Right ventricle myocardium superior (tissue), 1 donor: ENCODE measurements at places on chromosomes 3 and 15.

DNA sequence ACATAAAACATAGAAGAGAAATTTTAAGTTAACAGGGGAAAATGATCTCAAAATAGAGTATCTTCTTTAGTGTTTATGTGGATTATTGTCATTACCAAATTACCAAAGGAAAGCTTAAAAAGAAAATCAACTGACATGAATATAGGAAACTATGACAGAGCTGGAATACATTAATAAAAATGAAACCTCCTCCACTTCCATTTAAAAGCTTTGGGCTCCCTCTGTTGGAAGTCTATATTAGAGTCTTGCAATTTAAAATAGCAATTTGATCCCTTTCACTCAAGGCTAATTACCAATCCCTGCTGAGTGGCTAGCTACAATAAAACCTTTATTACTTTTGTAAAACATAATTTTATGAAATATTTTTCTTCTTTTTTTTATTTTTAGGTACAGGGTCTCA, 61.4 kb upstream of the IMPG2 start:
- DNase-seq: no peak

DNA sequence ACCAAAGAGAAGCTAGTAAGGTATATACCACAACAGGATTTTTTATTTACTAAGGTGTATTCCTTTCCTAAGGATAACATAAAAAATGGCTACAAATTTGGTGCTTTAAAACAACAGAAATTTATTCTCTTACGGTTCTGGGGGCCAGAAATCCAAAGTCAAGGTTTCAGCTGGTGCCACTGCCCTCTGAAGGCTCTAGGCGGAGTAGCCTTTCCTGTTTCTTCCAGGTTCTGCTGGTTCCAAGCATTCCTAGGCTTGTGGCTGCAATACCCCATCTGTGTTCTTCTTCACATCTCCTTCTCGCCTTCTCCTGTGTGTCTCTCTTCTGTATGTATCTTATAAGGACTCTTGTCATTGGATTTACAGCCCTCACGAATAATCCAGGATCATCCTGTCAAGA, 549.9 kb downstream of the GRM7 start:
- DNase-seq: no peak

DNA sequence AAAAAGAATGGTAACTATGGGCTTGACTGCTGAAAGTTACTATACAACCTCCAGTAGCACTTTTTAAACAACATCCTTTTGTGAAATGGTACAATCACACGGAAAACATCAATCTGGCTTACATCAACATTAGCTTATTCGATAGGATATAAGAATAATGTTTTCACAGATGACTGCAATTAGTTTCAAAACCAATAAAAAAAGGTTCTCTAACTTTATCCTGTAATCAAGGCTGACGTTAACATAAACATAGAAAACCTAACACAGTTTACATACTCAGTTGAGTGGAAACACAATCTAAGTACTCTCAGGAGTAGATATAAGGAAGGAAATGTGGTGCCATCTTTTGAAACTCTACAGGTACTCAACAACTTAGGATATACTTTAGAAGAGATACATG, 102.2 kb downstream of the DLG1 start:
- no peak for DNase-seq

DNA sequence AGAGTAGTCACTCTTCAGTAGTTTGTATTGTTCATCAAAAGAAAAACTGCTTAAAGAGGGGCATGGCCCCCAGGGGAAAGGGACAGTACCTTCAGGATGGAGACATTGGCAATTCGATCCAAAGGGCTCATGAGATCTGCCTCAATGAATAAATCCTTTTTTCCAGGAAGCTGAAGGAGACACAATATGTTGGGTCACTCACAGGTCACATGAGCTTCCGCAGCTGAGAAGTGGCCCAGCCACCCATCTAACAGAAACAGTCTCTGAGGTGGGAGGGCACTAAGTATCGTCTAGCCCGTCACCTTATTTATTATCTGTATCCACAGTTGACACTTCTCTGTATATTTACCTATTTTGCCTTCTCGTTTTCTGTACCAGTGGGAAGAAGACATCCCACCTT, 4.7 kb downstream of the VPS33B start:
- DNase-seq: no peak

GRCh38 chr15:27894645-27895044, 204.5 kb downstream of the OCA2 start:
- no peak for DNase-seq

- no peak for DNase-seq
These were observed 218.3 kb upstream of the SOX2 start for GRCh38 chr3:181493423-181493822.

DNA sequence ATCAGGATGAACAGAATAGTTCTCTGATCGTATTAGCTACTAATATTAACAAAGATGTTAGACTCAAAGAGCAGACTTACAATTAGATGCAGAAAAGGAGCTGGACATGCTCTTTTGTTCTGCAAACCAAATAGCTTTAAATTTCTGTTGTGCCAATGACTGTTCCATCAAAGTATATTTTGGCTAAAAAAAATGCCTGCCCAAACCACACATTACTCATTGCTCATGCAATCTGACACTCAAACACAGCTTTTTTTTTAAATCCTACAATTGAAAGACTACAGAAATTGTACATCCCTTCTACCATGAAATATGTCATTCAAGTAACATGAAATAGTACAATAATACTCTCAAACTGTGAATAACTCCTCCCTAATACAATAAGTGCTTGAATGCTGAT, 48.6 kb downstream of the SHOX2 start:
- DNase-seq: no peak

- DNase-seq: no peak
These were observed 246.8 kb upstream of the STT3B start for GRCh38 chr3:31285833-31286486.

DNA sequence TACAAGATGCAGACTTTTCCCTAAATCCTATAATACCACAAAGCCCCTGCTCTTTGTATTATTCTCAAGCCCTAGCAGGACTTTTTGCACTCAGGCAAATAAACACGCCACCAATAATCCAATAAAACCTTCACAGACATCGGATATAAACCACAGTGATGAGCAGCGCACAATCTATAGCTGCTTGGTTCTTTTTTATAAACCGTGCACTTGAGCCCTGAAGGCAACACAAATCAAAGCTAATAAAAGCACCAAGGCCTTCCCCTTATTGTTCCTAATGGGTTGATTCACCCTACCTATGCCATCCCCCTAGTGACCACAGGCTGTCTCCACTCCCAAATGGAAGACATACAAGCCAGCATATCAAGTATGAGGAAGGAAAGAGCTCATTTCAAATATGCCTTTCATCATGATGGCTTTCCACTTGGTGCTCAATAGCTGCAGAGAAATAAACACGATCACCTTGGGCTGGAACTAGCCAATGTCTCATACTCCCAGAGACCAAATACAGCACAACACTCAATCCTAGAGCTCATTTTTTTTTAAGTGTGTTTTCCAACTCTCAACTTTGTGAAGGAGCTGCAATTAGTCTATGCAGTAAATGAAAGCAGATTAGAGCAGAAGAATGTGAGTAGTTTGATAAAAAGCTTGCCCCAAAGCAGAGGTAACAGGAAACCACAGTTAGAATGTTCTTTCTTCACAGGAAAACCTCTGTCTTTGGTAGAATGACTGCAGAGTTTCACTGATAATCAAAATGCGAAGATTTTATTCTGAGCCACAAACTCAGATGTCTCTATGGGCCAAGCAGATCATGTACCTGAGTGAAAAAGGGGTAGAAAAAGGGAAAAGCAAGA, 573.9 kb downstream of the AGBL1 start:
- no peak for DNase-seq

- DNase-seq: peak; percentile 50
These were observed 155.9 kb upstream of the FEZF2 start for GRCh38 chr3:62529230-62529629.

DNA sequence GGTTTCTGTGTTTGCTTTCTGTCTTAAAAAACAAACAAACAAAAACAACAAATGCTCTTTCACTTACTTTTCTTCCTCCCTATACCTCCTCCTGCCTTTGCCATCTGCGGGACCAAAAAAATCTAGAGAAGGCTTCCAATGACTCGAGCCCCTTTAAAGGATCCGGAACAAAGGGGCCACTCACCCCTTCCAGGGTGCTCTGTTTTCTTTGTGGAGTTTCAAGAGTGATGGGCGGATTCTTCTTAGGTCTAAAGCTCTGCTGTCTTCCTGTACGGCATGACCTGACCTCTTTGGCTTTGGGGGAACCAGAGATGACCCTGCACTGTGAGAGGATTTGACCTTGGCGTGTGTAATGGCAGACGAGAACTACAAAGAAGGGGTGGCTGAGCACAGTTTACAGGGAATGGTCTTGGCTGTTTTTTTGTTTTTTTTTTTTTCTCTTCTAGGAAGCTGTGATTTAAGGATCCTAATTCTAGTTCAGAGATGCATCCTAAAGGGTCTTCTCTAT, 2.2 kb upstream of the MUC20 start:
- no peak for DNase-seq

GRCh38 chr3:187193181-187193580, 4.1 kb upstream of the RTP1 start:
- DNase-seq: no peak
